ENCODE measurements at places on chromosomes 1 and 21. TPM values are rescaled to one million over a fixed set of nuclear protein-coding genes. Genes with fewer than 3 reads are reported as not detected.

DNA sequence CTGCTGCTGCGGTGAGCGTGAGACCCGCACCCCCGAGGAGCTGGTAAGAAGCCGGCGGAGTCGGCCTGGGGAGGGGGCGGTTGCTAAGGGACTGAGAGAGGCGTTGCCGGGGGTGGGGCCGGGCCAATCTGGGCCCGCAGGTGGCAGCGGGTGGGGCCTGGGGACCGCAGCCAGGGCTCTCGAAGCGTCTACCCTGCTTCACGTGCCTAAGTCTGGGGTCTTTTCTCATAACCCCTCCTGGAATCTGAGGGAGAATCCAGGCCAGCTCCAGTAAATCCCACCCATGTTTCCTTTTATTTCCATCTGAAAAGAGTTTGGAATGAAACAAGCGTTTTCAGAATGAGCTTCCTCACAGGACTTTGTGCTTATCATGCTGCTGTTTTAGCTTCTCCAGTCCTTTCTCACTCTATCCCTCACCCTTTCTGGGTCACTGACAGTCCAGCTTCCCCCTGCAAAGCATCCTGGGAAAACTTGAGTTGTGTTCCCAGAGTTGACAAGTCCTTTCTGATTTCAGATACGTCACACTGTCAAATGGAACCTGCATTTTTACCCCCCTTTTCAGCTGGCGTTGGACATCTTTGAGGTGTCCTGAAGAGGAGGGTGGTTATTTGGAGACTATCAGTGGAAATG lies 431 bp downstream of the CLCN6 start:
- no peak for DNase-seq

GRCh38 chr1:25871086-25871703 lies 4.3 kb downstream of the PAQR7 start:
- no peak for DNase-seq

ANKRD34A gene
- 1.1 TPM for total RNA-seq

DNA sequence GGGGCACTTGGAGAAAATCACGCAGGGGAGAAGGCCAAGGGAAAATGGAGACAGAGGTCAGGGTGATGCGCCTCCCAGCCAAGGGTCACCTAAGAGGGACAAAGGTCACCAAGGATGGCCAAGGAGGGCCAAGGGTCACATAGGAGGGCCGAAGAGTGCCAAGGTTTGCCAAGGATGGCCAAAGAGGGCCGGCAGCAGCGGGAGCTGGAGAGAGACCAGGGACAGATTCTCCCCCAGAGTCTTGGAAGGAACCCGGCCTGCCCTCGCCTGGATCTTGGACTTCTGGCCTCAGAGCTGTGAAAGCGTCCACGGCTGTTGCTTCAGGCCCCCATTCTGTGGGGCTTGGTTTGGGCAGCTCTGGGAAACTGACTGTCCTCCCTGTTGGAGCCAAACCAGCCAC lies 25.6 kb upstream of the ARHGEF16 start:
- DNase-seq, result no peak

- no peak for DNase-seq
Measured at GRCh38 chr21:35222021-35222420, 172.9 kb upstream of the RUNX1 start.

DNA sequence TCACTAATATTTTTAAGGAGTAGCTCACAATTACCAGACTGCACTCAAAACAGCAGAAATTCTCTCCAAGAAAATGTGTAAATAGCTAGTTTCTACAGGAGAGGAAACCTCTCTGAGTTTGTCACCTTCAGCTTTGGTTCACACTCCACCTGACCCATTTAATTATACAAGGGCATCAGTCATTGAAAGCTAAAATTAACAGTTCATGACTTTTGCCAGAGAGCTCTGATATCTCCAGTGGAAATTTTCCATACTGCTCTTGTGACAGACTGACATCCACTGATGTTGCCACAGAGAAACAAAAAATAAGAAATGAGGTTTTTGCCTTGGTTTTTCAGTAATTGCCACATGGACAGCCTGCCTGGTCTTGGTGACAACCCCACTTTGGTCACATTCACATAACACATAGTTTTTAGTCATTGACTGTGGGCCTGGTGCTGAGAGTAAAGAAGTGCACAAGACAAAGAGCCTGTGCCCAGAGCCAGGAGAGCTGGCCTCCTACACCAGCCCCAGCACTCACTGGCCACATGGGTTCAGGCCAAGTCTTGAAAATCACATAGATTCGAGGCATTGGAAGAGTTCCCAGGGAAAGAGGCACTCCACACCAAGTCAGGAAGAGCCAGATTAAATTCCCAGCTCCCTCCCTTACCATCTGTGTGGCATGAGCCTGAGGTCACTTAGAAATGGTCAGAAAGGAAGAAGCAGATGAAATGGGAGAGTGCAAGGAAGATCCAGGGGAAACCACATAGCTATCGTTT lies 13.8 kb upstream of the SIM2 start:
- peak; percentile 54 for DNase-seq

DNA sequence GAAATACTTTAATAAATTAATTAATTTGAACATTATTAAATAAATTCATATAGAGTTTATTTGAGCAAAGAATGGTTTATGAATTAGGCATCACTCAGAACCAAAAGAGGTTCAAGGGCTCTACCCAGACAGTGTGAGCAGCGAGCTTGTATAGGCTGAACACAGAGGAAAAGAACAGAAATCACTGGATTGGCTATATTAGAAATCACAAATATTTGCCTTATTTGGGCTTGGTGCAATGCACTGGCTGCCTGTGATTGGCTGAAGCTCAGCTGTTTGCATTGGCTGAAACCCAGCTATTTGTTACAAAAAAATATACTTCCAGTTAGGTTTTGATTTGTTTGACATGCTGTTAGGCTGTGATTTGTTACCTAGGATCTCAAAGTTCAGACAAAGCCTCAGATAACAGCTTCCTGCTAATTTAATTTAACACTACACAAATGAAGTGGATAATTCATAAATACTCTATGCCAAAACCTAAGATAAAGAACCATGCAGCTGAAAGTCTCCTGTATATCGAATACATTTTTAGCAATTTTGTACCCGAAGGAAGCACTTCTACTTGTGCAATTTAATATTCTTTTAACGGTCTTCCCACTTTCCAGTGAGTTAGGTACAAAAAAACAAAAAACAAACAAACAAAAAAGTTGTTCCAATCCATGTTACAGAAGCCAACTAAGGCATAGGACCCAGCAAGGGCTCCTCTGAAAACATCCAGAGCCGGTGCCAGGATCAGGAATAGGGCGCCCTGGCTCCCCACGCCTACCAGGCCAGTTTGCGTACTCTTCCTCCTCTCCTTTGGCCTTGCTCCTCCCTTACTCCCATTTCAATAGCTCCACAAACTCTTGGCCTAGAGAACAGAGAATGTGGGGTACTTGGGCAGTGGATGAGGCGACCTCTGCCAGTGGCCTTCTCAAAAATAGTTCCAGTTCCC lies 179.1 kb downstream of the DUSP10 start:
- no peak for DNase-seq

DNA sequence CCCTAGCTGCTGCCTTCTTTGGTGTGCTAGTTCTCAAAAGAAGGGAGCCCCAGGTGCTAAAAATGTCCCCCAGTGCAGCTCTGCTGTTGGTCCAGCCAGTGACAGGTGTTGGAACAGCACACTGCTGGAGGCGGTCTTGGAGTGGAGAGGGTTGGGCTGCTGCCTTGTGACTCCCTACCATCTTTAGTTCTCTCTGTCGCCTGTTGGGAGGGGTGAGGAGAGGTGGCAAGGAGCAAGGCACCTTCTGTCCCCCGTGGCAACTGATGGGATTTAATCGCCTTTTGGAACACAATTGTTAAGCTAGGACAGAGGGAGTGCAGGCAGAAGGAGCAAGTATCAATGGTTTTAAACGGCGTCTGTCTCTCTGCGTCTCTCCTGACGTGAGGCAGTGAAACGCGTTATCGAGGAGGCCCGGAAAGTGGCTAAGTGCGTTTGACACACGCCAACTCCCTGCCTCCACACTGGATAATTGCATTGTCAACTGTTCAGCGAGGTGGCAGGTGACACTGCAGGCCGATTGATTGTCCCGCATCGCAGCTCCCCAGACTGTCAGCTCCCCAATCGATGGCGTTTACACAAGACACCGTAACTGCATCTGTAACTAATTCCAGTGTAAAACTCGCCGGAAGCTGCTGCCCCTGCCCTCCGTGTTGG lies 34.0 kb downstream of the TMEM53 start:
- DNase-seq, result no peak

DNA sequence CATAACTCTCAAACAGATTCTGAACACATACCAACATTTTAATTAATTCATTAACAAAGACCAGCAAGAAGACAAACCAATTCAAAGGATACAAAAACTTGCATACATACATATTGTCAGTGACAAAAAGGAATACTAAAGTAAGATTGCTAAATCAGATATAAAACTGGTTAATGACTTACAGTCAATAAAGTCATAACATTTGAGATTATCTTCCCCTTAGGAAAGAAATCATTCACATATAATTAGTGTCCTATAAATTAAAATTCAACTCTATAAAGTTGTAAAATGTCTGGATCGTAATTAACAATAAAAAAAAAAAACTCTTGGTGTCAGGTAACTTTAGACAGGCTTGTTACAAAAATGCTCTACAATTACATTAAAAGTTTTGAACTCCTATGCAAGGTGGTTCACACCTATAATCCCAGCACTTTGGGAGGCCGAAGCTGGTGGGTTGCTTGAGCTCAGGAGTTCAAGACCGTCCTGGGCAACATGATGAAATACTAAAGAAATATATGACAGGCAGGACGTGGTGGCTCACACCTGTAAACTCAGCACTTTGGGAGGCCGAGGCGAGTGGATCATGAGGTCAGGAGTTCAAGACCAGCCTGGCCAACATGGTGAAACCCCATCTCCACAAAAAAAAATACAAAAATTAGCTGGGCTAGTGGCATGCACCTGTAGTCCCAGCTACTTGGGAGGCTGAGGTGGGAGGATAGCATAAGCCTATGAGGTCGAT lies 17.7 kb upstream of the RAB3B start:
- DNase-seq, result no peak

Measured in cerebellum (tissue), 4 donors.